ENCODE measurements at places on chromosomes 3 and 15. TPM values are rescaled to one million over a fixed set of nuclear protein-coding genes. Genes with fewer than 3 reads are reported as not detected.

Gene CFAP92
- 1.2 TPM for total RNA-seq

Gene GUCA1C
- total RNA-seq = not detected

Gene SPINT1
- 1.0 TPM for total RNA-seq

Gene SLC28A1
- not detected for total RNA-seq

Gene ECE2
- total RNA-seq = 0.45 TPM

Gene CASR
- not detected for total RNA-seq

- no peaks in the 10 kb centered on the region for H3K27me3 ChIP-seq
- no peak overlapping the region for H3K4me3 ChIP-seq
- no peaks in the 10 kb centered on the region for H3K36me3 ChIP-seq
- no peak overlapping the region for H3K27ac ChIP-seq
Measured at GRCh38 chr3:59734061-59734460, 684.2 kb upstream of the CFAP20DC start.

- no peak overlapping the region for H3K4me3 ChIP-seq
- no peaks in the 10 kb centered on the region for H3K4me1 ChIP-seq
- no peaks in the 10 kb centered on the region for H3K36me3 ChIP-seq
- no peak for DNase-seq
Measured at GRCh38 chr3:139396707-139397106, 7.3 kb upstream of the COPB2 start.

DNA sequence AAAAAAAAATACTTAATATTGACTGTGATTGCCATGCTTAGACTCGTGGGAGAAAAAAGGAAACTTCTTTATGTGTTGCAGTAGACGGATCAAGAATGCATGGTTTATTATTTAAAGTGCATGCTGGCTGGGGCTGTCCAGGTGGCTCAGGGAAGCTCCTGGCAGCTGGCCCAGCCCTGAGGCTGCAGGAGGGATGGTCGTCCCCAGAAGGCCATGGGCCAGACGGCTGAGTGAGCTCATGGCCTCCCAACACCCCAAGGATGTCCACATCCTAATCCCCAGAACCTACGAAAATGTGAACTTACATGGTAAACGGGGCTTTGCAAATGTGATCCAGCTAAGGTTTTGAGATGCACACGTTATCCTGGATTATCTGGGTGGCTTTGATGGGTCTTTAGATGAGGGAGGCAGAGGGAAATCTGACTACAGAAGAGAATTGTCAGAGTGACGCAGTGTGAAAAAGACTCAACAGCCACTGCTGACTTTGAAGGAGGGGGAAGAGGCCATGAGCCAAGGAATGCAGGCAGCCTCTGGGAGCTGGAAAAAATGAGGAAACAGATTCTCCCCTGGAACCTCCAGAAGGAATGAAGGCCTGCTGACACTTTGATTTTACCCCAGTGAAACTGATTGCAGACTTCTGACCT lies 29.8 kb downstream of the ADAMTS17 start:
- H3K27ac ChIP-seq = peak overlapping the region; percentile 77
- H3K4me1 ChIP-seq = peaks cover 42% of the 10 kb centered on the region
- H3K4me3 ChIP-seq = no peak overlapping the region
- no peaks in the 10 kb centered on the region for H3K36me3 ChIP-seq
- no peak for DNase-seq

DNA sequence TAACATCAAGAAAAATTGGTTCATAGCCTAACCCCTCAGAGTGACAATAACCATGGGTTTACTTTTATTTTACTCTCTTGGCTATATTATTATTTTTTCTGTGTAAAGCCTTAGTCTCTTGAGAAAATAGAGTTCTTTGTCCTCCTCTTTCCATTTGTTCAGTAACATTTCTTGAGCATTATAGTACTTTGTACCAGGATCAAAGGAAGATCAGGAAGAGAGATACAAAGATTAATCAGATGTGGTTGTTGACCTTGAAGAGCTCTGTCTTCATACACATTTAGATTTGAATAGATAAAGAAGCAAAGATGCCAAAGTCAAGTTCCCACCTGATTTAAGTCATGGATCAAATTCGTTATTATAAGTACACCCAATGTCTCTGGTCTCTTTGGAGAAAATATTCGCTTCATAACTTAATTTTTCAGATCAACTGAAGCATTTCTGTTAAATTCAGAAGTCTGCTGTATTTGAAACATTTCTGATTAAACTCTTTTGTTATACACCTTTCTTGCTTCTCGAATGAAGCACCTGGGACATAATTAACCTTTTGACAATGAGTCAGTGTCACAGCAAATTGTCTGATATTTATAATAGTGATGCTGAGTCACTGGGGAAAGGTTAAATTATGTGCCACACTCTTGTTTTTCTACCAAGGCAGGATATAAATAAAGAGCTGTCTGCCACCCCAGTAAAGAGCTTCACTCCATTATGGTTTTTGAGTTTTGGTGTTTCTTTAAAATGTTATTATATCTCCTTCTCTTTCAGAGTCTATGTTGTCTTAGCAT lies 100.2 kb downstream of the GHSR start:
- peaks cover 41% of the 10 kb centered on the region for H3K36me3 ChIP-seq
- DNase-seq = no peak
- H3K27me3 ChIP-seq = no peaks in the 10 kb centered on the region
- H3K4me3 ChIP-seq = no peak overlapping the region
- H3K27ac ChIP-seq = no peak overlapping the region
- no peaks in the 10 kb centered on the region for H3K4me1 ChIP-seq

DNA sequence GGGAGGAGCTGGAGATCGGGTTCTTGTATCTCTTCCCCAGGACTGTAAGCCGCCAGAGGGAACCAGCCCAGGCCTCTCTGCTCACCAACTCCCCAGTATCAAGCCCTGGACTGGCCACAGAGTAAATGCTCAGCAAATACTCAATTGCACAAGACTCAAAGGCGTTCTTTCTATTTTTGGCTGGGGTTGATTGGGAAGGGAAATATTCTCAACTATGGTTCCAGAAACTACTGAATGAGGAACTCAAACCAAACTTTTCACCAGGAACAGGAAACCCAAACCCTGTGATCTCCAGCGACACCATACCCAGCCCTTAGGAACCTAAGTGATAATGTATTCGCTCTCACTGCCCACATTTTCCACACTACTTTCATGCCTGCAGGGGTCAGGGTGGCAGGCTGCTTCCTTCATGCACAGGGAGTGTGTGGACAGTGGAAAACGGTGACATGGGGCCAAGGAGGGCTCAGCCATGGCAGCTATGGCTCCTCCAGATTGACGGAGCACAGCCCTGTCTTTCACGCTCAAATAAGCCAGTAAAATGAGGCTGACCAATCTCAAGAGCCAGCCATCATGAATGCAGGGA lies 124.7 kb upstream of the RAD18 start:
- H3K36me3 ChIP-seq = no peaks in the 10 kb centered on the region
- H3K4me1 ChIP-seq = no peaks in the 10 kb centered on the region
- H3K4me3 ChIP-seq = no peak overlapping the region
- no peak overlapping the region for H3K27ac ChIP-seq
- H3K27me3 ChIP-seq = no peaks in the 10 kb centered on the region
- DNase-seq = no peak

DNA sequence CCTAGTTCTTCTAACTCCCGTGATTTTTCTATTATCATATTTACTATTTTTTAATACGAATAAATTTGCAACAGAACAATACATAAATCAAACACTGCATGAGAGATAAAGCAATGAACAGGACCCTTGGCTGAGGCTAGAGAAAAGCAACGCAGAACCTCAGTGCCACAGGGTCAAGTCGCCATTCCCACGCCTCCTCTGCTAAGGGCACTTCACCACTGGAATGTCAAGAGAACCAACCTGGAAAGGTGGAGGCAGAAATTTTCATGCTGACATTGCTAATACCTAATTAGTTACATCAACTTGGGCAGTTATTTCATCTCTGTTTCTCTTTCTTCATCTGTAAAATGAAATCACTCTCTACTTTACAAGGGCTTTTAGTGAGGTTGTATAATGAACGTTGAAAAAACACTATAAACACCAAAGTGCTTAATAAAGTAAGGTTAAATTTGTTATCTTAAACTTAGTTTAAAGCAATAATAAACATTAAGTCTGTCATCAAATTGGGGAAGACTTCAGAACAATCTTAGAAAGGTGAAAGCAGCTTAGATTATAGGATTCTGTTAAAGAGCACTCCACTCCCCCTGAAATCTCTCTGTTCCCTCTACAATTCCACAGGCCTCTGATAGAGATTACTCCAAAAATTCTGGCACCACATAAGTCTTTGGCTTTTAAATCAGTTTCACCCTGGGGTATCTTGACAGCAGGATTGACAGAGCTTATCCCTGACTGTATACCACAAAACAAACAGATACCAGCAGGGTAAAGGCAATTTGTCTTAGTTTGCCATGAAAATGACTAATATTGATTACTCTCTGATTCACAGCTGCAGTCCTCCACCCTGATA lies 41.9 kb downstream of the PLCH1 start:
- no peak overlapping the region for H3K27ac ChIP-seq
- no peaks in the 10 kb centered on the region for H3K4me1 ChIP-seq
- no peaks in the 10 kb centered on the region for H3K27me3 ChIP-seq
- H3K36me3 ChIP-seq = no peaks in the 10 kb centered on the region

DNA sequence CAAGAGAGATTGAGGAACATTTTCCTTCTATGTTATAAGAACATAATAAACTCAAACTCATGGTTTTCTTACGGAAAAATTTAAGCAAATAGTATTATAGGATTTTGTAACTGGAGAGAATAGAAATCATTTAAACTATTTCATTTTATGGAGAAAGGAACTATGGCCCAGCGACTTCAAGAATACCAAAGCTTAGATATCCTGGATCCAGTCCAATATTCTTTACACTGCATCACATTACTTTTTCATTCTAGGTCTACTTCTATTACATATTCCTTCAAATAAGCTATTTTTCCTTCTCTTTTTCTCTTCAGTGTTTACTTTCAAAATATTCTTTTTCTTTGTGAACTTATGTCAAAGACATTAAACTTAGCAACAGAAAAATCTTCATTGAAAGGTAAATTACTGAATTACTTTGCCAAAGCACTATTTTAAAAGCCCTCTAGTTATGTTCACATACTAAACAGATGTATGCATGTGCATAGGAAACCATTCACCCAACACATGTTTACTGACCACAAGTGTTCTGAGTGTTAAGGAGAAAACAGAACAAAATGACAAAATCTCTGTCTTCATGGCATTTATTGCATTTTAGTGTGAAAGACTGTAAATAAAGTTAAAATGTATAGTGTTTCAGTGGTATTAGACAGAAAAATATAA lies 20.4 kb downstream of the KPNA4 start:
- DNase-seq = no peak
- H3K4me3 ChIP-seq = no peak overlapping the region
- no peaks in the 10 kb centered on the region for H3K27me3 ChIP-seq
- peaks cover 30% of the 10 kb centered on the region for H3K4me1 ChIP-seq
- H3K27ac ChIP-seq = no peak overlapping the region

GRCh38 chr3:135125171-135125801 lies 330.2 kb downstream of the EPHB1 start:
- no peaks in the 10 kb centered on the region for H3K36me3 ChIP-seq
- no peak overlapping the region for H3K4me3 ChIP-seq
- H3K27me3 ChIP-seq = no peaks in the 10 kb centered on the region

DNA sequence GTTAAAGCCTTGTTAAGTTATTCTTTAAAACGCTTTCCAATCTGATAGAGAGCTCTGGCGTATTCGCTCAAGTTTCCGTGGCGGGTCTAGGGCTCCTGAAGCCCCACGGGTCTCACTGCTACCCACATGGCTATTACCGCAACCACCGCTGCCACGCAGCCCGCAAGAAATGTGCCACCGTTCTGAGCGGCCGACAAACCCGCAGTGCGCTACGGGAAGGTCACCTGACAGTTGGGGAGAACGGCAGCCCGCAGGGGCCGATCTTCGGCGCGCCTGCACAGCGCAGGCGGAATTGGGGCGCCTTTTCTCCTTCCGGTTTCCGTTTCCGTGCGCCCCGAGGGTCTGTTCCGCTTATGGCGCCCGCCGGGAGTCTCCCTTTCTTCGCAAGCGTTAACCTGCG lies 76.6 kb upstream of the SNRPN start:
- no peak for DNase-seq
- peak overlapping the region; percentile 45 for H3K4me3 ChIP-seq
- no peaks in the 10 kb centered on the region for H3K4me1 ChIP-seq
- no peaks in the 10 kb centered on the region for H3K27me3 ChIP-seq
- no peak overlapping the region for H3K27ac ChIP-seq

DNA sequence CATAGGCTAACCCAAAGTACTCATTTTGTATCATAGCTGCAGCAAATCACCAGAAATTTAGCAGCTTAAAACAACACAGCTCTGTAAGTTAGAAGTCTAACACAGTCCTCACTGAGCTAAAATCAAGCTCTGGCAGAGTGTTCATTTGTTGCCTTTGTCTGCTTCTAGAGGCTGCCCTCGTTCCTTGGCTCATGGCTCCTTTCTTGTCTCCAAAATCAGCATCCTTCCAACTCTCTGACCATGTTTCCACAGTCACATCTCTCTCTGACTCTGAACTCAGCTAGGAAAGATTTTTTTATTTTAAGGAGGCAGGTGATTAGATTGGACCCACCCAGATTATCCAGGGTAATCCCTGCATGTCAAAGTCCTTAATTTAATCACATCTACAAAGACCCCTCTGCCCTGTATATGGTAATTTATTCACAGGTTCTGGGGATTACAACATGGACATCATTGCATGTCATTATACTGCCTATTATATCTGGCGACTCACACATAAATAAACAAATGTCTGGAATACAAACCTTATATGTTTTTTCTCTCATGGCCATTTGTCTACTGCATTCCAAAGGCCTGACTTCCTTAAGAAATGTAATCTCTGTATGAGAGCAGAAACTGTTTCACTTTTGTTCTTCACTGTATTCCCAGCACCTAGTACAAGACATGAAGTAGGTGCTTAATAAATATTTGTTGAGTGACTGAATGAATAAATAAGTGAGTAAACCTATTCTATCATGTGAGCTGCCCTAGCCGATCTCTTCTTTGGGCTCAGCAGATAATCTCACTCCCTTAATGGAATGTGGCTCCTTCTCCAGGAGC lies 15.1 kb upstream of the UACA start:
- no peaks in the 10 kb centered on the region for H3K36me3 ChIP-seq
- no peak overlapping the region for H3K27ac ChIP-seq
- no peaks in the 10 kb centered on the region for H3K4me1 ChIP-seq
- H3K4me3 ChIP-seq = no peak overlapping the region

- H3K4me1 ChIP-seq = peaks cover 45% of the 10 kb centered on the region
- no peaks in the 10 kb centered on the region for H3K27me3 ChIP-seq
- H3K36me3 ChIP-seq = no peaks in the 10 kb centered on the region
- no peak for DNase-seq
- H3K4me3 ChIP-seq = no peak overlapping the region
Measured at GRCh38 chr3:72114773-72115172, 329.8 kb upstream of the PROK2 start.

- no peaks in the 10 kb centered on the region for H3K27me3 ChIP-seq
- H3K4me3 ChIP-seq = no peak overlapping the region
- no peak for DNase-seq
- H3K36me3 ChIP-seq = peaks cover 46% of the 10 kb centered on the region
- H3K27ac ChIP-seq = peak overlapping the region; percentile 75
Measured at GRCh38 chr3:51389423-51390183, 1.5 kb upstream of the RBM15B start.

DNA sequence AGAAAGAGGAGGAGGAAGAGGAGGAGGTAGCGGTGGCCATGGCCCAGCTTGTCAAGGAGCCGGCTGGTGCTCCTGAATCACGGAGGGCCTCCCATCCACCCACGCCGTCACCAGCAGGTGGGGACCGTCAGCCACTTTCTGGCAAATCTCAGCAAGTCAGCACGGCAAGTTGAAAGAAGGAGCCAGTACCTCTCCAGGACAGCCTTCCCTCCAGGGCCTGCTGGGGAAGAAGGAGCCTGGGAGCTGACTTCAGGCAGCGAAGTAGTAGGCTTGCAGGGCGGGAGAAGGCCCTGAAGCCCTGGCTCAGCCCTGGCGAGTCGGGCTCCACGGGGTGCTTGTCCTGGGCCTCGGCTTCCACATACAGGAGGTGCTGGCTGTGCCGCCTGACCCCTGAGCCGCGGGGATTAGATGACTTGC lies 99.2 kb upstream of the TRPM1 start:
- no peak for DNase-seq
- no peak overlapping the region for H3K4me3 ChIP-seq
- peaks cover 21% of the 10 kb centered on the region for H3K4me1 ChIP-seq
- H3K27me3 ChIP-seq = no peaks in the 10 kb centered on the region

Measured in esophagus muscularis mucosa (tissue), 4 donors.